ENCODE measurements at places on chromosomes 7 and 10.

- DNase-seq = no peak
These were observed 70.5 kb upstream of the COL13A1 start for GRCh38 chr10:69731184-69731583.

DNA sequence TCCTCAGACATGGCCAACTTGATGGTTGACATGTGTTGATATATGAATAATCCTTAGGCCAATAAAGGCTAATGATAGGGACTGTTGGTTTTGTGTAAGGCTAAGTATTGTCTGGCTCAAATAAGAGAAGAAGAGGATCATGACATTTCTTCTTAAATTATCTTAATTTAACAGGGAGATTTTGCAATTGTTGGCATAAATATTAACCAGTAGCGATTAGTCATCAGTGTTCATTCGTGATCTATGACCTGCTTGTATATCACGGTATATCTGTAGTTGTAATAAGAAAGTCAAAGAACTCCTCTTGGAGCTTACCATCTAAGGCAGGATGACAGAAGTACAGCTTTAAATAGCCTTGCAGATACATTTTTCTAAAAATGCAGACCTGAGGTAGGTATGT, 196.4 kb downstream of the CREB5 start:
- no peak for DNase-seq

DNA sequence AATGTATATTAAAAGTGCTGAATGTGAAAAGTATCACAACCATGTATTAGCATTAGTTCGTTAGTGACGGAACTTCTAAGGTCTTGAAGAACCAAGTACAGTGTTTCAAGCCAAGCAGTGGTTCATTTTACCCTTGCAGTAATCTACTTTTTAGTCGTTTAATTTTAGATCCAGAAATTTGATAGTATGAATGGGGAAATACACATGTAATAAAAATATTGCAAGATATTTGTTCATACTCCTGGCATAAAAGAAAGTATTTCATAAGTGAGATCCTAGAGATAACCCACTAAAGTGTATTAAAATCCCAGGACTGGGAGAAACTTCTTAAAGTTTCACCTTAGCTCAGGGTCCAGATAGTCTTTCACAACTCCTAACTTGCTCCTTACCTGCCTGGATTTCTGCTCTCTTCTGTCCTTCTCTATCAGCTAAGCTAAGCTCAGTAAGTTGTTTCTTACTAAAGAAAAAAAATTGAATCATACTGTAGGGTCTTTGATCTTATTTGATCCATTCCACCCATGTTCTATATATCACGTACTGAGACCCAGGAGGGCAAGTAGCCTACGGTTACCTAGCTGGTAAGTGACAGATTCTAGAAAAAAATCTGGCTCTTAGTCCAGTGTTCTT, 1.5 kb downstream of the BCAP29 start:
- DNase-seq = no peak

GRCh38 chr10:7027913-7028808, 382.7 kb downstream of the SFMBT2 start:
- peak; percentile 9 for DNase-seq

DNA sequence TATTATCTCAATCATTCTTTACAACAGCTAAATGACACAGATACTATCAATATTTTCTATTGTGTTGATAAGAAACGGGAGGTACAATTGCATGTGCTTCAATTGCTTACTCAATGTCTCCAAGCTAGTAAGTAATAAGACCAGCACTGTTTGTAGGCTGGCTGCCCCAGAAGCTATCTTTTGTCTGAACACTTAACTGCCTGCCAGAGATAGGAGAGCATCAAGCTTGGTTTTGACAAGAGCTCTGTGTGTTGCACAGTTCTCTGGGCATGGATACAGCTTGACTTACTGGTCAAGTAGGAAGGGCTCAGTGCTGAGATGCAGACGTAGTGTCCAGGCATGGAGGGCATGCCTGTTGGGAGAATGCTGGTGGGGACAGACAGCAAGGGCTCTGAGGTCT, 26.3 kb upstream of the CAPZA2 start:
- DNase-seq = no peak

DNA sequence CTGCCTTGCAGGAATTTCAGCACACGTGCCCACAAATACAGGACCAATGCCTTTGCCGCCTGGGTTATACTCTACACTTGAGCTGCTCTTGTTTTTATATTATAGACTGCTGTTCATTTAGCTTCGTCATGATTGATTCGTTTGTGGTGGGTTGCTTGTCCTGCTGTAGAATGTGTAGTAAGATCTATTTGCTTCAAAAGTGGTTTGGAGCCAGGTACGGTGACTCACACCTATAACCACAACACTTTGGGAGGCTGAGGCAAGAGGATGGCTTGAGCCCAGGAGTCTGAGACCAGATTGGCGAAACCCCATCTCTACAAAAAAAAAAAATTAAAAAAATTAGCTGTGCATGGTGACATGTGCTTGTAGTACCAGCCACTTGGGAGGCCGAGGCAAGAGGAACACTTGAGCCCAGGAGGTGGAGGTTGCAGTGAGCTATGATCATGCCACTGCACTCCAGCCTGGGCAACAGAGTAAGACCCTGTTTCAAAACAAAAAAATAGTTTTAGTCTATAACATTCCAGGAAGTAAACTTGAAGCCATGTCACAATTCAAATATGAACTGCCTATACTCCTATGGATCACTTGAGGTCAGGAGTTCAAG, 9.0 kb upstream of the RHBDD2 start:
- DNase-seq = no peak

GRCh38 chr7:3301831-3302618, 973 bp downstream of the SDK1 start:
- peak; percentile 6 for DNase-seq

- no peak for DNase-seq
These were observed 480.8 kb downstream of the RPS24 start for GRCh38 chr10:78514459-78514858.

GRCh38 chr10:31186225-31187000, 132.6 kb upstream of the ZEB1 start:
- DNase-seq = no peak

DNA sequence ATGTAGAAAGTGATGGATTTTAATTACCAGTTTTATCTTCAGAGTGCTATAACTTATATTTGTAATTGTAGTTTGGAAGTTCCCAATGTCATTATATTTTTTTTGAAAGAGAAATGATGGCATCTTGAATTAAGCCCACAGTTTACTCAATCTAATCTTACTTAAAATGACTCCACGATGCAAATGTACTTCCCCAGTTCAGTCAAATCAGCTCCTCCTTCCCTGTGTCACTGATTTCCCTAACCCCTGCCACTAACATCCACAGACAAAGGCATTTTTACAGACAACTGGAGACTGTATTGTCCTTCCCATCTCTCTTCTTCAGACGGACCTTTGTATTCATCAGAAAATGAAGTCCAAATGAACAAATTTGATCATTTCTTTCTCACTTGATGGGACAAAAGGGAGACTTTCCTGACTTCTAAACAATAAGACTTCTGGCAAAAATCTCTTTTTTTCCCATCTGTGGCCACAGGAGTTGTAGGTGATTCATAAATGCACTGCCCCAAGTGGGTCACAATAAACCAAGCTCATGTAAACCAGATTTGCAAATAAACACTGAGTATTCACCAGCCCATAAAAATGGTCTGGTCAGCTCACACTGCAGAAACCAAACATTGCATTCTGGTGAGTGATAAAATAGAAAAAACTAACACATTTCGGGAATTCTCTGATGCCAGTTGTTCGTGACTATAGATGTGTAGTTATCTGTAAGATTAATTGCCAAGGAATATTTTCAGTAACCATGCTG, 162.9 kb downstream of the FANK1 start:
- no peak for DNase-seq

DNA sequence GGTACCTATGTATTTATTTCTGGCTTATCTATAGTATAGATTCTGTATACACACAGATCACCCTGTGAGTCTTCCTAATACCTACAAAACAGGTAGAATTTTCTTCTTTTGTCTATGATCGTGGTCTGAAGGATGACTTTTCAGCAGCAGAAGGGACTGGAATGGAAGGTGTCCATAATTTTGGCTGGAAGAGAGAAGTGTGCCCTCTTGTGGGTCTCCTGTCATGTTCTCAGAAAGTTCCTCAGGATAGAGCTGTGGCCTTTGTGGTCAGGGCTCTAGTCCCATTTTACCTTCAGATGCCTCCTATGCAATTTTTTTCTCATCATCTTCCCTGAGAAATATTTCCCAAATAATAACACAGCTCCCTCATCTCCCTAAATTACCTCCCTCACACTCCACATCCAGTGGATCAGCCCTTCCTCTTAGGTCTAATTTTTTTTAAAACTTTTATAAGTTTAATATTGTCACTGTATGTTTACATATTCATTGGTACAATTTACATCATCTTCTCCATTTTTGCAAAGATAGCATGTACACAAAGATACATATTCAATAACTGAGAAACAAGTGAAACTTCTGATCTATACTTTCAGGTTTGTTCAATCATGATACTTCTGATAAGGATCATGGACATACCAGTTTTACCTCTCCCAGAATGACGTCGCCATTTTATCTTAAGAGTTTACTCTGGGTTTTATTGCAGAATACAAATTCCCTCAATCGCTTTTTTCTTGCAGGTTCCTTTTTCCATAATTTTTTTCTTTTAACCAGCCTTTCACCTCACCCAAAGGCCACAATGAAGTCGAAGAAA, 112.7 kb downstream of the REEP3 start:
- DNase-seq = no peak

All from fibroblast of the conjunctiva (primary cell).